ENCODE measurements at places on chromosomes 2 and 18. TPM values are rescaled to one million over a fixed set of nuclear protein-coding genes. Genes with fewer than 3 reads are reported as not detected.

IL1B gene
- total RNA-seq, result not detected

KCNIP3 gene
- total RNA-seq, result not detected

MYL1 gene
- total RNA-seq, result not detected

SERPINB7 gene
- total RNA-seq, result not detected

KIF5C gene
- total RNA-seq, result 19.7 TPM

DNAJC27 gene
- total RNA-seq, result 4.2 TPM

NYAP2 gene
- total RNA-seq, result 0.06 TPM

GPATCH11 gene
- 14.6 TPM for total RNA-seq

RGPD5 gene
- total RNA-seq, result 22.2 TPM

PROKR1 gene
- total RNA-seq, result 0.52 TPM

MOGAT1 gene
- total RNA-seq, result not detected

SH3RF3 gene
- total RNA-seq, result 2.5 TPM

KIF3C gene
- total RNA-seq, result 3.7 TPM

LYG1 gene
- 0.37 TPM for total RNA-seq

SKOR2 gene
- not detected for total RNA-seq

ATP6V1B1 gene
- not detected for total RNA-seq

RASGRP3 gene
- total RNA-seq, result 5.8 TPM

IL18RAP gene
- 5.3 TPM for total RNA-seq

MC2R gene
- total RNA-seq, result not detected

SP5 gene
- total RNA-seq, result not detected

EVA1A gene
- total RNA-seq, result 0.36 TPM

ALK gene
- not detected for total RNA-seq

FAP gene
- total RNA-seq, result not detected

C2orf80 gene
- total RNA-seq, result not detected

TCF23 gene
- total RNA-seq, result not detected

DHX57 gene
- total RNA-seq, result 18.1 TPM

DSG4 gene
- total RNA-seq, result not detected

SCN3A gene
- total RNA-seq, result 0.06 TPM

GPR155 gene
- total RNA-seq, result 9.4 TPM

CLEC4F gene
- total RNA-seq, result not detected

PLB1 gene
- total RNA-seq, result 0.99 TPM

TMSB10 gene
- total RNA-seq, result 1,816 TPM

UGT1A9 gene
- total RNA-seq, result not detected

TWSG1 gene
- 11.3 TPM for total RNA-seq

CNOT11 gene
- total RNA-seq, result 64.7 TPM

SCYGR4 gene
- total RNA-seq, result not detected

GAL3ST2 gene
- total RNA-seq, result 0.31 TPM

SPC25 gene
- total RNA-seq, result 33.7 TPM

Data from activated naive CD8-positive, alpha-beta T cell treated with anti-CD3 and anti-CD28 coated beads for 36 hours (primary cell).